ENCODE measurements at places on chromosomes 6 and 20.

GRCh38 chr6:13427316-13427715 lies 60.1 kb downstream of the GFOD1 start:
- DNase-seq: no peak

- DNase-seq: peak; percentile 76
These were observed 87.8 kb downstream of the DHX35 start for GRCh38 chr20:39049684-39050554.

- peak; percentile 20 for DNase-seq
These were observed 119.9 kb upstream of the PREP start for GRCh38 chr6:105522626-105523322.

- no peak for DNase-seq
These were observed 11.6 kb downstream of the RIPOR3 start for GRCh38 chr20:50679753-50680104.

DNA sequence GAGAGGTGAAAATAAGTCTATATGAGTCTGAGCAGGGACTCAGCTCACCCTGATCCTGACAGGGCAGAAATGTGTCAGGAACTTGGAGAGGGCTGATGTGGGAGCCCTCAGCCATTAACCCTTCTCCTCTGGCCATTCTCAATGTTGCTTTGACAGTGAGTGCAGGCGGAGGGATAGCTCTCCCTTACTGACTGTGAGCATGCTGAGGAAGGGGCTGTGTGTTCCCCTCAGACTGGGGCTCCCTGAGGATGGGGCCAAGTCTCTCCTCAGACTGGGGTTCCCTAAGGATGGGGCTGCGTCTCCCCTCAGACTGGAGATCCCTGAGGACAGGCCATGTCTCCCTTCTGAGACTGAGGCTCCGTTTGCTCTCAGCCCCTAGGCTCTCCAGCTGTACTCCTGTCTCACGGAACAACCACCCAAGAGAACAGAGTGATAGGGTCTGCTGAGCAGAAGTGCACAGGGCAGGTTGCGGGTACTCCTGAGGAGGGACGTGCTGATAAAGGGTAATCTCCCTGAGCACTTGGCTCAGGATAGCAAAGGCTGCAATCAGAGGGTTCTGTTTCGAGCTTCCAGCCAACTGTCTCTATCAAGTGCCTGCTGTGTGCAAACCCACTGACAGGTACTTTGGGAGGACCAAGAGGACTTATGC lies 141.0 kb downstream of the MRPL14 start:
- DNase-seq: no peak

- no peak for DNase-seq
These were observed 119.0 kb downstream of the ISM1 start for GRCh38 chr20:13340088-13340487.

DNA sequence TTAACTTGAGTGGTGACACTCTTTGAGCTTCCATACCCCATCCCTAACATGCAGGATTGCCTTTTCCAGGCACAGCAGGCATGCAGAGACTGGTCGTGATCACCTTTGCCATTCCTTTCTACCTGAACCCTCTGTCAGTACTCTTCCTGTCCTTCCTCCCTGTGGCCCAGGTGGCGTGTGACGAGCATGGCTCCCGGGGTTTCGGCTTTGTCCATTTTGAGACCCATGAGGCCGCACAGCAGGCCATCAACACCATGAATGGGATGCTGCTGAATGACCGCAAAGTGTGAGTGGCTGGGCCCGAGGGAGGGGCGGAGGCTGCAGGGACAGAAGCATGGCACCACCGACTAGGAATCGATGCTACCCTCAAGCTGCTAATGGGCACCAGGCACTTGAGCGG lies 6.7 kb downstream of the PABPC1L start:
- DNase-seq: no peak

DNA sequence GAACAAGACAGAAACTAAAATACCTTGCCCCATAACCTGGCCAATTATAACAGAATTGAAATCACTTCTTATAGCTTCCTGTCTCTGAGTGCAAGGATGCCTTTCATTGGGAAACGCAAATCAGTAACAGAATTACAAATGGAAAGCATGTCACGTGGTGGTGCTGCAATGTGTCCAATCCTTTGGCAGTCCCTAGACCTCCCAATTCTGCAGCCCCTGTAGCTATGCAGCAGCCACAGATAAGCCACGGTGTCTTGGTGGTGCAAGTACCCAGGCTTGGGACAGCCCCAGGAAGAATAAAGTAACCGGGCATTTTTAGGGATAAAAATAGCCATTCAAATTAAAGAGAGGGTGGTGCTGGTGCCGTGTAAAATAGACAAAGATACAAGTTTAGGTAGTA lies 134.6 kb upstream of the CCN2 start:
- no peak for DNase-seq

GRCh38 chr6:138422861-138423260 lies 18.8 kb downstream of the HEBP2 start:
- no peak for DNase-seq

DNA sequence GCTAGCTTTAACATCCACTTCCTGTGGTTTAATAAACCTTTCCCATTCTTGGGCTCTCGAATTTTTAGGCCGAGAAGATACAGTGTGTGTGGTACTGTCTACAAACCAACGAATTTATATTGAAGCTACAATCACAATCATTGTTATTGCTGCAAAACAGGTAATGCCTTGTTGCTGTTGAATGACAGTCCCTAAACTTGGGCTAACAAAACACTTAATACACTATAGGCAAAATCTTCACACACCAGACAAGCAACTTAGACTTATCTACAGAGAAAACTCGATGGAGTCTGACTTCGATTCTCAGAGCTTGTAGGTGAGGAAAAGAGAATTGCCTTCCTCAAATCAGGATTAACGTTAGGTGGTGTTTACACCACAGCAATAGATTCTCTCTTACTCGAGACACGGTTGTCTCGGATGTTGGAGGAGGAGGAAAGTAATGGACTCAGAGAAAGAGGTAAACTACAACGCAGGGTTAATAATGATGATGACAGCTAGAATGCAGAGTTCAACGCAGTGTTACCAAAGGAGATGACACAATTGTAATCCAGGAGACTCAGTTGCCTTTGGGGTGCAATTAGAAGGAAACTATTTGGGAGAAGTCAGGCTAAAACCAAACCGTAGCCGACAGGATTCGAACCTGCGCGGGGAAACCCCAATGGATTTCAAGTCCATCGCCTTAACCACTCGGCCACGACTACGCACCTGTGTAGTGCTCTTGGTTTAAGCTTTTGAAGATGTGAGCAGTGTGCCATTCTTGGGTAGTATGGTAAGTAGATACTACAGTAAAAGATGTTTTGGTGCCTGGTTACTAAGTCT lies 32.5 kb upstream of the ZNF184 start:
- no peak for DNase-seq

DNA sequence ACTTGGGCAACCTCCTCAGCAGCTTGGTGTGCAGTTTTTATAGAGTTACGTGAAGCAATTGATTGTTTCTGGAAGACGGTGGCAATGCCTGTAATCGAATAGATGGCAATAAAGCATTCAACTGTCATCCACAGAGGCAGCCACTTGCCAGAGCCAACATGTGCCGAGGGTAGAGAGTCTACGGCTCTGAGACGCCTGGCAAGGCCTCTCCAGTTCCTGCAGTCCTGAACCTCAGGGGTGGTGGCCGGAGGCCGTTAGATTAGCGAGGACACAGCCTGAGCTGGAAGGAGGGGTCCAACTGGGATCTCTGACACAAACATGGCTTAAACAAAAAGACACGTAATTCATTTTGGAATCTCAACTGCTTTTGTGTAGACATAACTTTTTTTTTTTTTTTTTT lies 775 bp upstream of the TTLL2 start:
- DNase-seq: no peak

DNA sequence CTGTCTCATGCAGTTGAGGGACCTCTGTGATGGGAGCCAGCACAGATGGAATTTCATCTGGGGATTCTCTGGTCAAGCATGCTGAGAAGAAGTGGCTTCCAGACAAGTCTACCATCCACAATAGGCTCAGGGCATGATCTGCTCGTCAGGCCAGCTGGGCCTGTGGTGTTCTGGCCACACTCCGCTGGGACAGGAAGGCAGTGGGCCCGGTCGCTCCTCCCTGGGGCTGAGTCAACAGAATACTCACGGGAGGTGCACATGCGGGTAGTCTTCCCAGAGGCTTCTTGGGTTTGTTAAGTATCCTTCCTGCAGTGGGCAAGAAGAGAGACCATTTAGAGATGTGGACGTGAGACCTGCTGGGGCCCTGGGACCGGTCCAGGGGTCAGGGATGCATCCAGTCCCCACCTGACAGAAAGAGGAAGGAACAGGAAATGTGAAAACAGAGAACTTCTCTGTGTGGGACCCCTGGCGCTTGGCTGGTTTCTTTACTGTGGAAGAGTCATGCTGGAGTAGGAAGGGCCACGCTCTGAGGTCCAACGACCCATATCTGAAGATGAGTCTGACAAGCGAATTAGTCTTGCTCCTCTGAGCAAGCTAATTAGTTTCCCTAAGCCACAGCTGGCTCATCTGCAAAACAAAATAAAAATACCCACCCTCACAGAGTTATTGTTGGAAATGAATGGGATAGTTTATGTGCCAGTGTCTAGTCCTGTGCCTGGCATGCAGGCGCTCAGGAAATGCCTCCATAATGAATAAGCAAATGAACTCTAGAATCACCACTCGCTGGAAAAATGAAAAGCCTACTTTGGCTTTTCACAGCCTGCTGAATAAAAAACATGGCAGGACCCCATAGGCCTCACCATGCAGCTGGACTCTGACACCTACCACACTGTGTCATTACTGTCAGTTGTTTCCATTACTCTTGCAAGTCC lies 67.3 kb downstream of the TRAM2 start:
- DNase-seq: no peak

GRCh38 chr6:130838250-130838860 lies 11.1 kb downstream of the SMLR1 start:
- no peak for DNase-seq

DNA sequence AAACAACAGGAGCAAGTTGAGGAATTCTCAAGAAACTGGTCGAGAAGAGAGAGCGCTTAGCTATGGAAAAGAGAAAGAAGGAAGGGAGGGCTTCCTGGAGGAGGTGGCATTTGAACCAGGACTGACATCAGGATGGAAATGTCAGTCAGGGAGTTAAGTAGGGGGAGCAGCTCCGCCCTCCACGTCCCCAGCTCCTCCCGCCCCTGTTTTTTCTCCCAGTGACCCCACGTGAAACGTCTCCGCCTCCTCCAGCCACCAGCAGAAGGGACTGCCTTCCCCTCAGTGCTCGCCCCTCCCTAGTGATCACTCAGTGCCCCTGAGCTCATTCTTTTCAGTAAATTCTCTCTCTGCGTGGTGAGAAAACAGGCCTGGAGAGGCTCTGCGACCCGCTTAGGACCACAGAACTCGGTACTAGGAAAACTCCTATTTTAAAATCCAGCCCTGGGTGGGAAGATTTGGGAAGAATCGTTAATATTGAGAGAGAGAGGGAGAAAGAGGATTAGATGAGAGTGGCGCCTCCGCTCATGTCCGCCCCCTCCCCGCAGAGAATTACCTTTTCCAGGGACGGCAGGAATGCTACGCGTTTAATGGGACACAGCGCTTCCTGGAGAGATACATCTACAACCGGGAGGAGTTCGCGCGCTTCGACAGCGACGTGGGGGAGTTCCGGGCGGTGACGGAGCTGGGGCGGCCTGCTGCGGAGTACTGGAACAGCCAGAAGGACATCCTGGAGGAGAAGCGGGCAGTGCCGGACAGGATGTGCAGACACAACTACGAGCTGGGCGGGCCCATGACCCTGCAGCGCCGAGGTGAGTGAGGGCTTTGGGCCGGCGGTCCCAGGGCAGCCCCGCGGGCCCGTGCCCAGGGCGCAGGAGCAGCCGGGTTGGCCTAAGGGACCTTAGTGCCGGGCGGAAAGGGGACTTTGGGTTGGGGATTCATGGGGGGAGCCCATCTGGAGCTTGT lies 4.6 kb downstream of the HLA-DPB1 start:
- no peak for DNase-seq

DNA sequence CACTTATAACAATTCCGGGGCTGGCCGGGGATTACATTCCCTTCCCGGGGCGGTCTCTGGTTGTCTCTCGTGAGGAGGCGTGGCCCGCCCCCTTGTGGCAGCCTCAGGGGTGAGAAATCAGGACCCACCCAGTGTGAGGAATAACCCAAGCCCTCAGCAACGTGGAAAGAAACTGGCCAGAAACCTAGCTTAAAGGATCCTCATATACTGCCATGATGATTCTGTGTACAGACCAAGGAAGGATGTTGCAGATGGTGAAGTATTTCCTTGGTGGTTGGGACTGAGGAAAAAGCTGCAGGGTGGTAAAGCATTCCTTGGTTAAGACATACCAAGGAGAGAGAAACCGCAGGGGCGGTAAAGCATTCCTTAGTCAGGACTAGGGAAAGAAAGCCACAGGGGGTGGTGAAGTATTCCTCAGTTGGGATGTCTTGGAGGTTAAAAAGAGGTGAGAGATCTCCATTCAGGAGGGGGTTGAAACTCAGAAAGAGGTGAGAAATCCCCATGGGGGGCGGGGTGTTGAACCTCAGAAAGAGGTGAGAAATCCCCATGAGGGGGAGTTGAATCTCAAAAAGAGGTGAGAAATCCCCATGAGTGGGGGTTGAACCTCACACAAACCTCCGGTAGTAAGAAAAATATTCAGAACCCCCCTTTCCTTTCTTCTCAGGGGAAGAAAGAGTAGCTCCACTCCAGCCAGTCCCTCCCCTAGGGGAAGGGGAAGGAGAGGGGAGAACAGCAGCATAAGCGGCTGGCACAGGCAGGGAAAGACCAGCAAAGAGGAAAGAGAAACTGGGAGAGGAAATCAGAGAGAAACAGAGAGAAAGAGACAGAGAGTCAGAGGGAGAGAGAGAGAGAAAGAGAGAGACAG lies 238.1 kb downstream of the RNGTT start:
- DNase-seq: no peak

DNA sequence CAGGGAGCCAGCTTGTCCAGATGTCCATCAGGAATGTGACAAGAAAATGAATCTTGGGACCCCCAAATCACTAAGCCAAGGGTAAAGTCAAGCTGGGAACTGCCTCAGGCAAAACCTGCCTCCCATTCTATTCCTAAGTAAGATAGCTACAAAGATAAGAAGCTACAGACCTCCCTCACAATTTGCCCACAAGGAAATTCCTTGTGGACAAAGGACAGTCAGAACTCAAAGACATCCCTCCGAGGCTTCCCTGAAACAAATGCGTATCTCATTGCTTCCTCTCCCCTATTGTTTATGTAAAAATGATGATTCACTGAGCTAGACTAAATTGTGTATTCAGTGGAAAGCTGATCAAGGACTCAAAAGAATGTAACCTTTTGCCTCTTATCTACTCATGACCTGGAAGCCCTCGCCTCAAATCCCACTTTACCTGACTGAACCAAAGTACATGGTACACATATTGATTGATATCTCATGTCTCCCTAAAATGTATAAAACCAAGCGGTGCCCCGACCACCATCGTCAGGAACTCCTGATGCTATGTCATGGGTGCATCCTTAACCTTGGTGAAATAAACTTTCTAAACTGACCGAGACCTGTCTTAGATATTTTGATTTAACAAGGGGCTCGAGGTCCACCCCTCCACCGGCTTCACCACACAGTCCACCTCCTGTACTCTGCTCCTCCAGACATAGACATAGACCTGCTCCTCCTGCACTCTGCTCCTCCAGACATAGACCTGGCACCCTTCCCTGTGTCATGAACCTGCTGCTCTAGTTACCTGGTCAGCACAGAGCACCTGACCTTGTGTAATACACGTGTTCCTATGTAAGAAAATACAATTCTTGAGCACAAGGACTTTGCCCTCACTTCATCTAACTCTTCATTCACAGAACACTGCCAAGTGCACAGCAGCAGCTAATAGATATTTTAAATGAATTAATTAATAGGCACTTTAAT lies 81.4 kb downstream of the WDR27 start:
- no peak for DNase-seq
